ENCODE measurements at places on chromosomes 1 and 21.

- no peak for DNase-seq
These were observed 148.1 kb downstream of the NRIP1 start for GRCh38 chr21:14916676-14917141.

GRCh38 chr1:205571747-205572146, 60.1 kb downstream of the ELK4 start:
- no peak for DNase-seq

DNA sequence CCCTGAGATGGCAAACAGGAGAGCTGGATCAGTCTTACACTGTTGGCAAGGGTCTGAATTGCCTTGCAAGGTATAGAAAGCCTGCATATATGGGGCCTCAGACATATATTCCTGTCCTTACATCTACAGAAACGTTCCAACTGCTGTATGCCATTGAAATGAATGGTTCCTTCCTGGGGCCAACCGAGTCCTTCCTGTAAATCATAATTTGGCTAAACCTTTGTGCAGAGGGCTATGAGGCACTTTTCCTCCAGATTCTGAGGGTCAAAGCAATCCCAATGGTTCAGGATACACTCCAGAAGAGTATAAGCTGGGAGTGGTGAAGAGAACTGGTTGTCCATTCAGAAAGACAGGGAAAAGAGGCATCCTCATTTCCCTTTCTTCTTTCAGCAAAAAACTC, 190.5 kb downstream of the PTPRC start:
- DNase-seq, result no peak

DNA sequence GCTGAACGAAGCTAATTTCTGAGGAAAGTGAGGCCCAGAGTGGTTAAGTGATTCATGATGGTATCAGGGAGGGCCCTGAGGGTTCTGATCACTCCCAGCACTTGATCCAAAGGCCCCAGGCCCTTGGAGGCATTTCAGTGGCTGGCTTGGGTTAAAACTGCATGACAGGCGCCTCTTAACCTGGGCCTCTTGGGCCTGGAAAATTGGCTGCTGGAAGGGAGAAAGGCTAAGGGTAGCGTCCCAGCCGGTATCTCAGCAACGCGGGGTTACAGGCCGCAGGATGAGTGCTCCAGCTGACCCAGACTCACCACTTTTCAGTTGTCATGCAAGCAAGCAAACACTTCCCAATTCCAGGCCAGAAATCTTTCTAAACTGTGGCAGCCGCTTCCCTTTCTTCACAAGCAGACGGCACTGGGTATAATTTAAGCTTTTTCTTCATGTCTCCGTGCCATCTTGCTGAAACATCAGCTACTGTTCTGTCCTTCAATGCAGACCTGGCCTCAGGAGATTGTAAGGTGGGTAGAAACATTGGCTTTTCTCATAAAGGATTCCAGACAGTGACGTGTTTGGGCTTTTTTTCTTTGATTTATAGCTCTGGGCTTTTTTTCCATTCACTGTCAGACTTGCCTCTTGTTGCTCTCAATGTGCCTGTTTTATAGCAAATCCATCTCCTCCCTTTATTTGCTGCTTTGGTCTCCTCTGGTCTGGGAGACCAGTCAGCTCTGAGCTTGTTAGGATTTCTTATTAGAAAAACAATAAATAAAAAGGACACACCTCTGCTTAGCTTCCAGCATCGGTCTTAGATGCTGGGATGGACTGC, 229.1 kb downstream of the KCNJ6 start:
- no peak for DNase-seq

- DNase-seq, result no peak
These were observed 87.0 kb downstream of the EIF4G3 start for GRCh38 chr1:21089731-21090130.

- DNase-seq, result no peak
These were observed 58.6 kb downstream of the RPRD2 start for GRCh38 chr1:150422541-150422940.

DNA sequence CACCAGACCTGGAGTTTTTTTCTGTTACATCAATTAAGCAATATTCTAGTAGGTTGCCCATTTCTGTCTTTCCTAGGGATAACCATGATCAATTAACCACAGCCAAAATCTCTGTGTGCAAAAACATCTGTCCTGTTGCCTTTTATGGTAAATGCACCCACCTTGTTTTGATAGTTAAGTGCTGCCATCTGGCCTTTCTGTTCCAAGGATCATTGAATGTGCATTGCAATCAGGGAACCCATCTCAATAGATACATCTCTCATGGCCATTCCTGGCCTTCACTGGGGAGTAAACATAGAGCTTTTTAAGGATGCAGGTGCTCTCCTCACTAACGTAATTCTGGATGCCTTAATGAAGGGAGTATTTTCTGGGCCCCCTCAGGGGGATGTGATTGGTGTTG, 111.8 kb upstream of the KIAA1614 start:
- no peak for DNase-seq

DNA sequence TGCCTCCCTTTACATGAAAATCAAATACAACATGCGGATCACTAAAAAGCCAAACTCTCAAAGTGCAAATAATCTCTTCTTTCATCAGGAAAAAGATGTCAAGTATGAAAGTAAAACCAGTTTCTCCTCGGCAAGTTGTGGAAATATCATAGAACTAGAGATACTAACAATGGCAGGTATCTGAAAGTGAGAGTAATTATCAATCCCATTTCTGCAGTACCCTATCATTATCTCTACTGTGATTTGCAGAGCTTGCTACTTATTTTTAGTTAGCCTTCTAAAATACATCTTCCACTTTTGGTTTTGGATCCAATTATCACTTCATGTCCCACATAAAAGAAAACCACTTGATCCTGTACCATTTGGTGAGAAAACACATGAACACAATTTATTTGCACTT, 3.0 kb downstream of the TP53BP2 start:
- DNase-seq, result no peak

DNA sequence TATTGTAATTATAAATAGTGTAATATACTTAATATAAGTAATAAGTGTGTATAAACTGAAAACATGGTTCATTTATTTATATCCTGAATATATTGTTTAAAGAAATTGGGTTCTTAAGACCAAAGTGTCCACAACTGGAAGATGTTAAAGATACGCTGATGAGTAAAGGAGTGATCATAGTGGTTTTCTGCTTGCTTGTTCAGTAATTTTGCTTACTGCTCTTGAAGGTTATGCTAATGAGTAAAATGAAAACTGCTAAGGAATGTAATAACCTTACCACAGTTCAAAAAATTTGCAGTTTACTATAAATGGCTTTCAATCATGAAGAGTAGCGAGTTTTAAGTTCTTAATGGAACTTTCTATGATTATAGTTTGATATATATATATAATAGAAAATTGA, 22.0 kb downstream of the DONSON start:
- DNase-seq, result no peak

DNA sequence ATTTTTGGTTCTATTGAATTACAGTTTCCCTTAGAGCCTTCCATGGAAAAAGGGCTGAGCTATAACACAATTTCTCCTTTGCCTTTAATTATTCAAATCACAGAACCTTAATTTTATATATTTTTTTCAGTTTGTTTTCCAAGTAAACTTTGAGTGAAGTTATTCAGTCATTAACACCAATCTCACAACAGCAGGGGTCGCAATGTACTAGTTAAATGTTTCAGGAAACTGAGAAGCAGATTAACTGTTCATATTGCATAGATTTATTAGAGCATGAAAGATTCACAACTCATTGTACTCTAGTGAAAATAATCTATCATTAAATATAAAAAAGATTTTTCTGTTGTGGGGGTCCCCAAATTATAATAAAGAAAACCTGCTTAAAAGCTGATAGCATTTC, 64.1 kb downstream of the KIFAP3 start:
- DNase-seq, result no peak

DNA sequence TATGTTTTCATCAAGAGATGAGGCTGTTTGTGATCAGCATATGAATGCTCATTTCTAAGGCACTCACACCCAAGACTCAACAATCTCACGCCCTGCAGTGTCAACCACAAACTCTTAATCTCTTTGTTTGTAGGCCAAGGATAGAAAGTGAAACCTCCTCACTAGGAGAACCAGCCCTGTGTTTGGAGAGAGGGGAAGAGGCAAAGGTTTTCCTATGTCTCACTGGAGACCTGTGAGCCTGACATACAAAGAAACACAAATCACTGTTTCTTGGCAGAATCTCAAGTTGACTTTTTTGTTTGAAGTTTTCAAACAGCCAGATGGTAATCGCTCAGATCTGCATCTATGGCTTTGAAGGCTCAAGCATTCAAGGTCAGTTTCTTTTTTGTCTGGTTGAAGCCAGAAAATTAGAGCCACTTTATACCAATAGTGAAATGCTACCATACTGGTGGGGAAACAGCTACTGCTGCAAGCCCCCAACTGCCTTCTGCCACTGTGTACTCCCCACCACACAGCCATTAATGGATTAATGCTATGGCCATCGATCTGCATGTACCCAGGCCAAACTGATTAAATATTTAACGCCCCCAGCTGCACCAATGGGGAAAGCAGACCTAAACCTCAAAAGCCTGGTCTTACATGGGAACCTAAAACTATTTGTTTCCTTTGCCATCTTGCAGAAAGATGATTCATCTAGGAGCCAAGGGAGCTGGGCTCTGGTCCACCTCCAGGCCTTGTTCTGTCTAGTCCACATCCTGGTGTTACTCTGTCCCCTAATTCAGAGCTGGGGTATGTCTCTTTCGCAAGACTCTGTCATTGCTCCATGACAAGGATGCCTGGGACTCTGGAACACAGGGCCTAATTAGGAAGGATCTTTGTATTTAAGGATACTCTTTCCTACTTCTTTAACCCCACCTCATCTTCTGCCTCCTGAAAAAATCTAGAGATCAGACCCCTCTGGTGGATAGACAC, 16.3 kb downstream of the PDZK1 start:
- DNase-seq, result no peak

GRCh38 chr1:163084330-163084729, 15.2 kb downstream of the RGS4 start:
- no peak for DNase-seq

DNA sequence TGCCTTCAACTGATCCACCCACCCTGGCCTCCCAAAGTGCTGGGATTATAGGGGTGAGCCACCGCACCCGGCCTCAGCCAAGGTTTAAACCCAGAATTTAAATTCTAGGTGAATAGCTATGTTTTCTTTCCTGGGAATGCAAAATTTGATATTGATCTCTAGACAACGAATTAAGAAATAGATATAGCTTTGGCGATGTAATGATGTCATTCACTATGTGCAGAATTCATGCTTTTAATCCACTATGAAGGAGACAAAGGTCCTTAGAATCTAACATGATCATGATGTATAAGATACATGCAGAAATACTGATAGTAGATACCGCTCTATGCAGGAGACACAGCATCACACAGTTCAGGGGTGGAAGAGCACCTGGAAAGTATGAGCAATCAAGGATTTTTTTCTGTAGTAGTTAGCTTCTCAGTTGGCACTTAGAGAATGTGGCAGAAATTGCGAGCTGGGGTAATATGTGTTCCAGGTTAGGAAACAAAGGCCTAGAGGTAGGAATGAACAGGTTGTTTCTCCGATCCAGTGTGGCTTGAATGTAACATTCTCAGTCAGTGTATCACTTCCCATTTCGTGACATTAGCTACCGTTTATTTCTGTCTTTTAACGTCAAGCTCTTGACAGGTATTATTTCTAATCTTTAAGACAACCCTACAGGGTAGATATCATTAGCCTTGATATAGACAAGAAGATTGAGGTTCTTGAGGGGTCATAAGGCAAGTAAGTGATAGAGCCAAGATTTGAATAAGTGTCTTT, 3.0 kb upstream of the CEP350 start:
- DNase-seq, result no peak

DNA sequence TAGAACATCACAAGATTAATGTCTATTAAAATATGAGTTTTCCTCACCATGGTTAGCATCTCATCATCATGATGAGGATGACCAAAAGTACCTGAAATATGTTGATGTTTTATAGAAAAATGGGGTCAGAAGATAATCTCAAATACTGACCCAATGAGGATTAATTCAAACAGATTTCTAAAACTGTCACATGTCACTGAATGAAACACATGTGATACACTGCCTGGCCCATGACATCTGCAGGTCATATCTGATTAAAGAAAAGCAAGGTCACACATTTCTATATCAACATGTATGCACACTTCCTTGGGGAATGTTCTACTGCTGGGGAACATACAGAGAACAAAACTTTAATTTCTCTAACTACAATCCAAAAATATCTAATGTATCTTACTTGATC, 470.6 kb upstream of the ADGRL2 start:
- no peak for DNase-seq

GRCh38 chr1:42114229-42114628, 39.0 kb upstream of the GUCA2B start:
- no peak for DNase-seq

- DNase-seq, result no peak
These were observed 20.6 kb downstream of the TOR1AIP2 start for GRCh38 chr1:179857009-179857408.

GRCh38 chr1:9181990-9182783, 52.4 kb upstream of the H6PD start:
- peak; percentile 75 for DNase-seq
